Epithelial cell of esophagus (primary cell): ENCODE measurements at places on chromosomes 1 and 21.

- DNase-seq = no peak
Observed at GRCh38 chr1:10216090-10216749, 5.8 kb downstream of the KIF1B start.

- no peak for DNase-seq
Observed at GRCh38 chr1:161771973-161772372, 5.9 kb downstream of the ATF6 start.

- DNase-seq = no peak
Observed at GRCh38 chr1:176546825-176547224, 83.8 kb downstream of the PAPPA2 start.

DNA sequence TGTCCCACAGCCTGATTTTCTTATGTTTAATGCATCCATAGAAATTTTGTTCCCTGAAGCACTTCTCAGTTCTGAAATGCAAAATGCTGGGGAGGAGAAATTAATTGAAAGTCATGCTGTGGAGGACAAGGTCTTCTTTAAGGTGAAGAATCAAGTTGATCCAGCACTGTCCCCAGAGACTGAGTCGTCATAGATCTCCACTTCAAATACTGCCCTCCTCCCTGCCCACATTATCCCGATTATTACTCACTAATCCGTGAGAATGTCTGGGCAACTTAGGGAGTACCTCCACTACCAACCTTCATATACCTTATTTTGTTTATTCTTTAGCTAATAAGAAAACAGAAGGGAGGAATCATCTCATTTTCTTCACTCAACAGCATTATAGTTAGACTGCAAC, 70.0 kb upstream of the FMN2 start:
- DNase-seq = no peak

- DNase-seq = peak; percentile 36
Observed at GRCh38 chr1:103457886-103458455, 67.5 kb upstream of the RNPC3 start.

GRCh38 chr1:15662477-15662876, 21.6 kb upstream of the PLEKHM2 start:
- no peak for DNase-seq

GRCh38 chr1:87318806-87319205, 9.9 kb upstream of the LMO4 start:
- DNase-seq = peak; percentile 35

- no peak for DNase-seq
Observed at GRCh38 chr1:175155936-175156335, 36.6 kb downstream of the KIAA0040 start.

DNA sequence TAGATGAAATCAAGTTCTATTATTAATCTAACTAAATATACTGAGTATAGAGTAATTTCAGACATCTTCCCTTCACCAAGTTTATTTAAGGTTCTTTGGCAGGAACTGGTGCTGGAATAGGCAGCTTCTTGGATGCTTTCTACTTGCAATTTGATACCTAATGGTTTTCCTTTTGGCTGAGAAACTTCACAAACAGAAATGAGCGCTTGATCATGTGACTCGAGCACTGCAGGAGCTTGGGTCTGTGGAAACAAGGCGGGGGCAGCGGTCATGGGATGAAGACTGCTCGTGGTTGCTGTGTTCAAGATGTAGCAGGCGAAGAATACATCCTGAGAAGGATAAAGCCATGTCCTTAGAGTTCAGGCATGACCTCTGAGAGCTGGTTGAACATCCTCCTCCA, 136.8 kb downstream of the PTPRC start:
- DNase-seq = no peak

DNA sequence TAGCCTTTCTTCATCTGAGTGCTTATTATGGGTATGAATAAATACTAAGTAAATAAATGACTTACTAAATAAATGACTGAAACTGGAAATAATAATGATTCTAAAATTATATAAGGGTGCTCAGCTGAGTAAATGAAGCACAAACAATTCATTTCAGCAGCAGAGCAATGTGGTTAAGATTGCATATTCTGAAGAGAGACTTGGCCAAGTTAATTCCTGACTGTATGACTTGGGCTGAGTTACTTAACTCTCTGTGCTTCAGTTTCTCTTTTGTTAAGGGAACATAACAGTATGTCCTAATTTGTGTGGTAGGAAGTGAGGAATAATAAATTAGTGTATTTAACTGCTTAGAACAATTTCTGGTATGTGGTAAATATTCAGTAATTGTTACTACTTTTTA, 19.1 kb downstream of the AGL start:
- no peak for DNase-seq

DNA sequence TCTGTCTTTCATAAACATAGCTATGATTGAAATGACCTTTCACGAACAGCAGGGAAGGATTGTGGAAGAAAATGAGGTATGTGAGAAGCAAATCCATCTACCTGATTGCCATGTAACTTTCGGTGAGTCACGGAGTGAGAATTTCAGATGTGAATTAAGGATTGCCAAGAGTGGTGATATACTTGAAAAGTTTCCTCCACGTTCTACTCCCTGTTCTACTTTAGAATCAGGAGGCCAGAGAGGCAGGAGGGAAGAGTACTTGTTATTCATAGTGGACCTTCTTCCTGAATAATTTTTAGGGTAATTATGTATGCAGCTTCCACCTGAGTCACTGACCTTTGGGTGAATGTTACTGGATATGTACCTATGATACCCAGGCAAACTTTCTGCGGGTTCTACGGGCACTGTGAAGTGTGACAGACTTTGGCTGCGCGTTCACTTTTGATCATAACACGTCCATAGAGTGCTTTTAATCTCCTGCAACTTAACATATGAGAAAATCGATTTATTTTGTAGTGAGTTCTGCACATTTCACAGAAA, 2.6 kb upstream of the KCNE1 start:
- peak; percentile 40 for DNase-seq

- no peak for DNase-seq
Observed at GRCh38 chr1:36981771-36982622, 52.3 kb downstream of the GRIK3 start.

GRCh38 chr1:230185076-230186001, 118.3 kb downstream of the GALNT2 start:
- no peak for DNase-seq

DNA sequence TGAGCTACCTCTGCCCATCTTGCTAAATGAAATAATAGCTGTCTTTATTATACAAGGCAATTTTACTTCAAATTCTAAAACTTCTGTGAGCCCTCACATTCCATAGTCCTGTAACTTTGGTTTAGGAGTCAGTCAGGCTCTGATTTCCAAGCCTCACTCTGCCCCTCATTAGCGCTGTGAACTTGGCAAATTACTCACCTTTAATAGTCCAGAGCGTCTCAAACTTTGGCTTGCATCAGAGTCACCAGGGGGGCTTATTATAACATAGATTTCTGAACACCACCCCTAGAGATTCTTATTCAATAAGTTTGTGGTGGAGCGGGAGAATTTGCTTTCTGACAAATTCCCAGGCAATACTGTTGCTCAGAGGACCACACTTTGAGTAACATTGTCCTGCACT, 126.2 kb upstream of the FGGY start:
- no peak for DNase-seq

DNA sequence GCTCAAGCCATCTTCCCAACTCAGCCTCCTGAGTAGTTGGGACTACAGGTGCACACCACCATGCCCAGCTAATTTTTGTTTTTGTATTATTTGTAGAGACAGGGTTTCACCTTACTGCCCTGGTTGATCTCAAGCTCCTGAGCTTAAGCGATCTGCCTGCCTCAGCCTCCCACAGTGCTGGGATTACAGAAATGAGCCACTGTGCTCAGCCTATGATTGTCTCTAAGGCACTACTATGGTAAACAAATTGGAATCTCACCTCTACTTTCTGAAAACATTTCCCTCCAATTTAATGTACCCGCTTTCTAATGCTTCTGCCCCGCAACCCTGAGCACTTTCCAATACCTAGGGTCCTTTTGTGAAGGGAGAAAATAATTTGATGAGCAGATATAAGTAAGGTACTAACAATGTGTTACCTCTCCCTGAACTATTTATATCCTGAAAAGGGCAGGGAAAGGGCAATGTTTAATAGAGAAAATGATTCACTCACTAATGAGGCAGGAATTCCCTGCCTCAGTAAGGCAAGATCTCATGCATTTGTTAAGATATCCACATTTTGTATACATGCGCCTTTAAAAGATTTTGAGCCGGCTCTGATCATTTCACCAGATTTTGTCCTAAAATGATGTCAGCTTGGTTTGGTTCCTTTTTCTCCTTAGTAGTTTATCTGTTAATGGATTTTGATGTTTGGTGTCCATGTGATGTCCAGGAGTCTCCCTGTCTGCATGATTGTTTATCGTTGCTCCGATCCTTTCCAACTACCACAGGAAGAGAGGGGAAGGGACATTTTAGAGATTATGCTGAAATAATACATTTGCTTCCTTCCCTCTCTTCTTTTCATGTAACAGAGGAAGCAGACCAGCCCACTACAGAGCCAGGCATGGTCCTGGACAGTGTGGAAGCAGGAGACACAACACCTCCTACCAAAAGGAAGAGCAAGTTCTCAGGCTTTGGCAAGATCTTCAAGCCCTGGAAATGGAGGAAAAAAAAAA, 47.3 kb upstream of the RCC1 start:
- no peak for DNase-seq

GRCh38 chr1:211478801-211479578, 13.0 kb downstream of the RD3 start:
- no peak for DNase-seq

- DNase-seq = peak; percentile 8
Observed at GRCh38 chr21:16634515-16634914, 878.3 kb upstream of the CXADR start.

DNA sequence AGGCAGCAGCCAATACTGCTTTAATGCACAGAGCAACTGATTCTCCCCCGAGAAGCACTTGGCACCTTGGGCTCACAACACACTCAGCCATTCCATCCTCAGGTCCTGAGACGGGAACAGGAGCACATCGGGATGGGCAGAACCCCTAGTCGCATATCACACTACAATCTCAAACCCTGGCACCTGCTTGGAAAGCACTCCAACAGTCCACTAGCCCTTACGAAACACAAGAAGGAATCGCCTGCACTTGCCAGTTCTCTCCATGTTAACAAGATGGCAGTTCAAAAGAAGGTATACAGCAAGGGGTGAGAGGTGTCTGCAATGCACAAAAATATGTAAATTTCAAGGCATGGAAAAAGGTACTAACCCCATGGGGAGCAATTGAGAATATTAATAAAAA, 21.4 kb downstream of the JAK1 start:
- no peak for DNase-seq

GRCh38 chr1:231882333-231882732, 255.7 kb downstream of the DISC1 start:
- DNase-seq = no peak

DNA sequence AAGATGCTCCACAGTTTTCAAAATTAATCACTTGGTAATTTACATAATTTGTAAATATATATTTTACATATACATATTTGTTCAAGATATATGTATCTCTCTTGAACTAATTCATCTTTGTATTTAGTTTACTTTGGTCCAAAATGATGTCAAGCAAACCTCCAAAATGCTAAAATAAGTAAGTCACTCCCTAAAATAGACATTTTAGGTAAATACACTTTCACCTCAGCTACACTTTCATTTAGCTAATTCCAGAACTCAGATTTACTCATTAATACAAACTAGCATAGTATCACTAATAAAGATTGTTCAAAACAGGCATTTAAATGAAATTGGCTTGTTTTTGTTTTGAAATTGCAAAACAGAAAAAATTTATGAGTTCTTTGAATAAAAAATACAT, 40.6 kb downstream of the AHCTF1 start:
- DNase-seq = no peak

DNA sequence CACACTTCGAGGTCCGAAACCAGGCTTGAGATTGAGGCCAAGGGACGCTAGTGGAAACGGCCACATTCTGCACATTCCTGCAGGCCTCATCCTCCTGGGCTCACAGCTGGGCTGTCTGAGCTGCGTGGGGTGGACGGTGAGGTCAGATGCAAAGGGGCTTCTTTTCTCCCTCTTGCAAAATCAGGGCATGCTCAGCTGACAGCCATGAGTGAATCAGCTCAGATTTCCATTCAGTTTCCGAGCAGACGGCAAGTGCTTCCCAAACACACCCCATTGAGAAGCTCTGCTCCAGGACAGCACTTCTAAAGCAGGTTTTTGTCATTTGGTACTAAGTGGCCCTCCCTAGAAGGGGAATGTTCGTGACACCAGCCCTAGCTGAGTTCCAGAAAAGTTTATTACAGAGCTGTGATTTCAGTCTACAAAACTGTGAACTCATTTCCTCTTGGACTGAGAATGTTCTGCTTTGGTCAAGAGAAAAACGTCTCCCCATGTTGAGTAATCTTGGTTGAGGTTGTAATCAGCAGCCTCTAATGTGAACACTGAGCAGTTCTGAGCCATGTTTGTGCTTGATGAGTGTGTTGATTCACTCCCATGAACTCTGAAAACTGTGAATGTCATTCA, 10.0 kb downstream of the PDPN start:
- DNase-seq = peak; percentile 93

- DNase-seq = no peak
Observed at GRCh38 chr21:39535646-39536437, 76.9 kb upstream of the B3GALT5 start.

DNA sequence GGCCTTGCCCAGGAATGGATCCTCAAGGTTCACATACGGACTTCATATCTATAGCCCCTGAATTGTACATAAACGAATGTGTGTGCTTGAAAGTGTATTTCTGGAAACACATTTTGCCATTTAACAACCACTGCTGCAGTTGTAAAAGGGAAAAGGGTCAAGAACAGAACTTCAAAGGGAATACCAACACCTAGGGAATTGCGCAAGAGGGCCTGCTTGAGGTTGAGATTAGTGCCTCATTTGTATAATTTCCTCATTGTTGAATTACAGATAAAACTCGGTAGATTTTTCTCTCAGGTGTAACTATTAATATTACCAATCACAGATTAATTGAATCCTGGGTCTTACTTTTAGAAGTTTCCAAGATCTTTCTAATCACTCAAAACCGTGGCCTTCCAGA, 6.1 kb downstream of the NCF2 start:
- DNase-seq = no peak

GRCh38 chr1:193310564-193310963, 124.2 kb upstream of the B3GALT2 start:
- DNase-seq = no peak

- no peak for DNase-seq
Observed at GRCh38 chr1:194929357-194929756, 1678.9 kb downstream of the KCNT2 start.

DNA sequence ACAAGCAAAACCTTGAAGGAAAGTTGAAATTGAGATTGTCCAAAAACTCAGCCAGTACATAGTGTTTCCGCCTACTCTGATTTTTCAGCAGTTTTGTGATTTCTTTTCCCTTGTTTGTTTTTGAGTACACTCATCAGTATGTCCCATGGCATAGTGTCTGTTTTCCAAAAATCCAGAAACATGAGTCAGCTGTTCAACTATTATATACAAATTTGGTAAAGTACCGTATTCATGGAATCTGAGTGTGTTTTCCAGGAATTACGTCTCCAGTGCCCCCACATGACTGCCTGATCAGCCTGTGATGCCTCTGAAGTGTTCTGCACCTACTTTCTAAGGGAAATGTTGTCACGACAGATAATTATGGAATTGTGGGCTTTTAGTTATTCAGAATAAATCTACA, 186.8 kb downstream of the LTN1 start:
- DNase-seq = no peak

GRCh38 chr1:63855942-63856341, 82.1 kb downstream of the ROR1 start:
- DNase-seq = no peak
